ENCODE measurements at places on chromosomes 3 and 15.

GRCh38 chr15:35583863-35584528 is 38.0 kb upstream of the DPH6 start:
- DNase-seq = no peak

GRCh38 chr3:151175952-151176351 is 27.1 kb downstream of the GPR171 start:
- DNase-seq = no peak

GRCh38 chr3:139308560-139308959 is 35.3 kb upstream of the MRPS22 start:
- DNase-seq = no peak

DNA sequence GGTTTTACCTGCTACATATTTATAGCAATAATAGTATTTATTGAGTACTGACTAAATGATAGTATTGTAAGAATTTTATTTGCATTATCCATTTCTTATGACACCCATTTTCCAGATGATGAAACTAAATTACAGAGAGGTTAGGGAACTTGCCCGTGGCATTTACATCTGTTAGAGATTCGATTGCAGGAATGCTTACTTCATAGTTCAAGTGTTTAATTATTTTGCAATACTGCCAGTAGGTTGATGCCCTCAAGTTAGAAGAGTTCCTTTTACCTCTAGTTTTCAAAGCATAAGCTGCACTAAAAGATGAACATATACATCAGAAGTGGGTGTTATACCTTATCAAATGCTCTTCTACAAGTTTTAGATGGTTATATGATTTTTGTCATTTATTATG is 362.8 kb upstream of the RGMA start:
- no peak for DNase-seq

DNA sequence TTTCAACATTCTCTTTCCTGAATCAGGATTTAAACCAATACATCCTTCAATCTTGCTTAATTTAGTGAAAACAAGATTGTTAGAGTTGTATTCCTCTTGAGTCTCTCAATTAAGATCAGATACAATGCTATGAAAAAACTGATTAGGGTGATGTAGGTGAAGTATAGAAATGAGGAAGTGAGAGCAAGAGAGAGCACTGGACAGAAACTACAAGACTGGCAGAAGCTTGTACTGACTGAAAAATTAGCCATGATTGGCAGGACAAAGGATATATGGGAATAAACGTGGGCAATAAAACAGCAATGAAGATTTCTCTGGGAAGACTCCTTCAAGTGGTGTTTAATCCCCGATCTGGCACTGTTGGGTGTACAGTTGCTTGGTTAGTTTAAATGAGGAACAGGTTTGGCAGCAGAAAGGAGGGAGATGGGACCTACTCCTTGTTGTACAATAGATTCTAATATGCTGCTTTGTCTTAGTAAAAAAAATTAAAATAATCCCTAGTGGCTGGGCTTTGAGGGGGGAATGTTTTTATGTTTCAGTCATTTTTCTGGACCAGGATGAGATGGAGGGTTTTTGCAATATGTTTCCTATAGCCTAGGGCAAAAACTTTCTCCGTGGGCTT is 252.7 kb downstream of the SLC9A9 start:
- DNase-seq = no peak

DNA sequence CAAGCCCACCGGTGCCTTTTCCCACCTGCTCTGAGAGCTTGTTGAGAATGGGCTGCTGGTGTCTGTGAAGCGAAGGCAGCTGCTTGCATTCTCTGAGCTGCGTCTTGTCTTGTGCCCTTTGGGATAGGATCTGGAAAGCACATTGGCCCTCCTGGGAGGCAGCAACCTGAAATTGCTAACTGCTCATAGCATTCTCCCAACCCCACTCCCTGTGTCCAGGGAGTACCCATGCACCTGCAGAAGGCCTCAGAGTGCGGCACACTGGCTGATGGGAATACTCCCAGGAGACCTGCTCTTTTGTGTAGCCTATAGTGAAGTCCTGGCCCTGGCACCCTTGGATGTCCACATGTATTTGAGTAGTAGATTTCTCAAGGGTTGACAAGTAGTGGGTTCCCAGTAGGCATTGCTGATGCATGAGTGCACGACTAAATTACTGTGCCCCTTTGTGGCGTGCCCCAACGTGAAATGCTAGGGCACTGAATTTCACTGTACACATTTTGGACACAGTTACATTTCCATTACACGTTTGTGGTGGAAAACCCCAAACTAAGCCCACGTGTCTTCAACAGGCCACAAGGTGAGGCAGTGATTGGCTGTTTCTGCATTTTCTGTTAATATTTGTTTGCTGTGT is 3.7 kb downstream of the EPHB1 start:
- DNase-seq = no peak

GRCh38 chr3:33313331-33313730 is 36.1 kb downstream of the FBXL2 start:
- no peak for DNase-seq

DNA sequence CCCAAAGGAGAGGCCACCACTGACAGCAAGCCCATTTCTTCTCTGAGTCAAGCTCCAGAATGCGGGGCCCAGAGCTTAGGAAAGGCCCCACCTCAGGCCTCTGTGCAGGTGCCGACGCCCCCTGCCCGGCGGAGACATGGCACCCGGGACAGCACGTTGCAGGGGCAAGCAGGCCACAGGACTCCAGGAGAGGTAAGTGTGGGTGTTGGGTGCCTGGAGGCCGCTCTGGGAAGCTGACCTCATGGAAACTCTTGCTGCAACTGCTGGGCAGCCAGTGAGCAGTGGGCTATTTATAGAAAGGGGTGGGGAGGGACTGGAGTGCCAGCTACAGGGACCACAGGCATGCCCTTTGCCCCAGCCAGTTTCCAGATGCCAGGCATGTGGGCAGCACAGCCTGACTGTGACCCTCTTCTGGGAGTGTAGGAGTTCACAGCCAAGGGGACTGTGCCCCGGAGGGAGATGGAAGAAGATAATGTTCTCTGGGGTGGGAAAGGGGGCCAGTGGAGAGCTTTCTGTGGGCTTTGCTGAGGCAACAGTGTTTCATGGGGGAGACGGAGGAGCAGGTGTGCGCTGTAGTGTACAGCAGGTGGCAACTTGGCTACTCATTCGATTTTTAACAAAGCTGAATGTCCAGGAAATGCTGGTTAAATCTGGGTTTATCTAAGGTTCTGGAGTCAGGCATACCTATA is 23.7 kb downstream of the ALPK3 start:
- peak; percentile 35 for DNase-seq

All from fibroblast of the conjunctiva (primary cell).